Omental fat pad (tissue), 4 donors: ENCODE measurements at places on chromosomes 13 and 19.

DNA sequence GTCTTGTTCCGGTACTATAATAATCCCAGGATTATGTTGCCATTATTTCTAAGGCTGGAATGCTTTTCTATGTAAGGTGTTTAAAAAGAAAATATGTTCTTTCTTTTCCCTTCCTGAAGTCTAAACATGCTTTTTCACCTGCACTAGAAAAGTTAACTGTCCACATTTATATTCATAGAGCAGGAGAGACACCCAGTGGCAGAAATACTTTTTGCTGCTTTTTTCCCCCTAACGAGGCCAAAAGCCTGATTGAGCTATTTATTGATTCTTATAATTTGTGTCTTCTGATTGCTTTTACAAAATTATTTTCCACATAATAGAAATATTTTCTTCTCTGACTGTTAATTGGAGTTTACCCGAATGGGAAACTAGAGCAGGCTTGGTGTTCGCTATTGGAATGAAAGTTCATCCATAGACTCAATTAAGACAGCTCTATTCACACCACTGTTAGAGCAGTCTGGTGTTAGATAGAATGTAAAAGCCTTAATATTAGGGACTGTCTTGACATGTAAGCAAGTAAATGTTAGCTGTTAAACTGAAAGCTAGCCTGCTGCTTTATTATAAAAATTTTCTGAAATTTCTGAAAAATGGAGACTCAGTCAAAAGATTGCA is 15.8 kb downstream of the GPR180 start:
- DNase-seq = no peak

DNA sequence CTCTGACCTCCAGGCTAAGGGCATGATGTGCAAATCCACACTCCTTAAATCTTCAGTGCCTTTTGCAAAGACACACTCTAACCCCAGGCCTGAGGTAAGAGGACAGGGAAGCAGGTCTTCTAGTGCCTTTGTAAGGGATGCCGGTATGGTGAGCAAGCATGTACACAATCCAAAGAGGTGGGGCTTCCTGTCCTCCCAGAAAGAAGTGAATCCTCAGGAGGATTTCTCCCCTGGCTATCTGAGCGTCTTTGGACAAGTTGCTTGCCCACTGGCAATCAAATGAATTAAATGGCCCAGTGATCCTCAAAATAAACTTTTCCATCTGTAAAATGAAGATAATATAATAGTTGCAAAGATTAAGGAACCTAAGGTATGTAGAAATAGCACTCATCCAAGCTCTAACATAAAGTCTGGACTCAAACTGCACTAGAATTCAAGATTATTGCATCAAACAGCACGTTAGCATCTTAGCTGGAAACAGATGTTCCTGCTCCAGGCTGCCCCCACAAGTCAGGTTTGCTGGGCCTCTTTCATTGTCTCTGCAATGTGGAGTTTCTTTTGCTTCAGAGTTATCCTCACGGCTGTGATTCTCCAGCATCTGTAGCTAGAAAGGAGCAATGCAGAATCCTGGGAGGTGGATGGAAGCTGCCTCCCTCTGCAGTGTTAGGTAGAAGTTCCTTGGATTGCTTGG is 249.6 kb downstream of the TSHZ3 start:
- DNase-seq = no peak

DNA sequence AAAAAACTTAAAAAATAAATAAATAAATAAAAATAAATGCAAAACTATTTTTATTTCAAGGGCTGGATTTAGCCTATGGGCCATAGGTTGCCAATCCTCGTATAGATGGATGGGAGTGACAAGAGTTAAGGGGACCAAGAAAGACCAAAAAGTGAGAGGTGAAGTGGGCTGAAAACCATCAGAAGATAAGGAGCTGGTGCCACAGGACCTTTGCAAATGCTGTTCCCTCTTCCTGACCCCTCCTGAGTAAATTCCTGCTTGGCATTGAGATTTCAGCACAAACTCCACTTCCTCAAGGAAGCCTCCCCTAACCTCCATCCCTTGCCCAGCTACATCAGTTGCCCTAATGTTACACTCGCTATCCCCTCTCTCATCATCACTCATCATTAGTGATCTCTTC is 11.0 kb downstream of the OR1I1 start:
- DNase-seq = no peak

DNA sequence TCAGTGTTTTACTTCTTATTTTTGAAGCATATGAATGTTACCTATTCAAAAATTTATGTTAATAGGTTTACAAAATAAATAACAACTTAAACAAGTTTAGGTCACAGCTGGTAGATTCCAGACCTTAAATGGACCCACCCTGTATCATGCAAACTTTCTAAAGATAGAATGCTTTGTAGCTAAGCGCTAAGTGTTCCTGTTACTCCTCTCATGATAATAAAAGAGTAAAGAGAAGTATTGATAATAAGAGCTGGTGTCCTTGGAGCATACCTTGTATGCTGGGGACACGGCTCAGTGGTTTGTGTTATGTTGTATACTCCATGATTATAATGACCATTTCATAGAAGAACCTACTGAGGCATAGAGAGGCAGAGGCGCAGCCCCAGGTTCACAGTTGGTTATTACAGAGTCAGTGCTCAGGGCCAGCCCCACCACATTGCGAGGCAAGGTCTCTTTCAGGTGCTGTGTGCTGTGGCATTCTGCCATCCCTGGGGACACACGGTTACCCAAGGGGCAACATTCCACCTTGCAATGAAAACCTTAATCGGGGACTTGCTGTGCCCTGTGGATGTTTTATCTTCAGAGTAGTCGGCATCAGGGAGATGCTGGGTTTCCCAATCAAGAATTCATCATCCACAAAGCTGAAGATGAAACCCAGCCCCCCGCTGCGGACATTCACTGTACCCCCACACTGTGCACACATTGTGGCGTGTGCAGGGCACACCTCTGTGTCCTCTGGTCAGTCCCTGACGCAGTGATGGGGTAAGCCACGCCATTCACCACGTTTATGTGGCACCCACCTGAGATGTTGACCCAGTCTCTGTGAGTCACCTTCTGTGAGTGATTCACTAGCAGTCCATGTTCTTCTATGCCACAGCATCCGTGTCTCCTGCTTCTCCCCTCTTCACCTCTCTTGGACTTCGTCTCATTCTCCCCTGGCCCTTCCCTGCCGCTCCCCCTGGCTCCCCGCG is 186.7 kb downstream of the COL4A1 start:
- DNase-seq = no peak

- no peak for DNase-seq
These were observed 29.1 kb downstream of the CERS4 start for GRCh38 chr19:8238251-8238650.

- DNase-seq = no peak
These were observed 18.0 kb downstream of the ZNF574 start for GRCh38 chr19:42093926-42094325.

DNA sequence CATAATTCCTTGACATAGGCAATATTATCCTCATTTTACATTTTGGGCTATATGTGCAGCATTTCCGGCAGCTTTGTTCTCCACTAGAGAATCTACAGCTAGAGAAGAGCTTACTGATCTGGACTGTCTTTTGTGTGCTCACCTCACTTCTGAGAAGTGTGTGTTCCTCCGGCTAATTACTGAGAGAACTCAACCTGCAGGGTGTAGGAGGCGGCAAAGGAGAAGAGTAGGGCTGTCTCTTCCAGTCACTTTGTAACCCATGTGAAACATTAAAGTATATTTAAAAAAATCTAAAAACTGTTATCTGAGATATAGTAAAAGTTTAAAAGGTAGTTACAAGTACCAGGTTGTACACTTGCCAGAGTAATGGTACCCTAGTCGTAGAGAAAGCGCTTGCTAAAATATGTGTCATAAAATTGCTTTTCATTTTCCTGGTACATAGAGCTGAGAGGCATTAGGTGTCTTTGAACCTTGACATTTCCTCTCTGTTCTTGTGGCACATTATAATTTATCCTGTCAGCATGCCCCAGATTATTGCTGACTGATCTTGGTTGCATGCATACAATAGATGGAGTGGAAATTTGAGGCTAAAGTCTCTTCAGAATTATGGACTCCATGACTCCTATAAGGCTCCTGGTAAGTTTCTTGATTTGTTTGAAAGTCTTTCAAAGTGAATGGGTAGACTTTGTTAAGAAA is 381.9 kb downstream of the LMO7 start:
- DNase-seq = no peak

GRCh38 chr19:19215792-19216191 is 4.0 kb downstream of the NCAN start:
- DNase-seq = no peak

DNA sequence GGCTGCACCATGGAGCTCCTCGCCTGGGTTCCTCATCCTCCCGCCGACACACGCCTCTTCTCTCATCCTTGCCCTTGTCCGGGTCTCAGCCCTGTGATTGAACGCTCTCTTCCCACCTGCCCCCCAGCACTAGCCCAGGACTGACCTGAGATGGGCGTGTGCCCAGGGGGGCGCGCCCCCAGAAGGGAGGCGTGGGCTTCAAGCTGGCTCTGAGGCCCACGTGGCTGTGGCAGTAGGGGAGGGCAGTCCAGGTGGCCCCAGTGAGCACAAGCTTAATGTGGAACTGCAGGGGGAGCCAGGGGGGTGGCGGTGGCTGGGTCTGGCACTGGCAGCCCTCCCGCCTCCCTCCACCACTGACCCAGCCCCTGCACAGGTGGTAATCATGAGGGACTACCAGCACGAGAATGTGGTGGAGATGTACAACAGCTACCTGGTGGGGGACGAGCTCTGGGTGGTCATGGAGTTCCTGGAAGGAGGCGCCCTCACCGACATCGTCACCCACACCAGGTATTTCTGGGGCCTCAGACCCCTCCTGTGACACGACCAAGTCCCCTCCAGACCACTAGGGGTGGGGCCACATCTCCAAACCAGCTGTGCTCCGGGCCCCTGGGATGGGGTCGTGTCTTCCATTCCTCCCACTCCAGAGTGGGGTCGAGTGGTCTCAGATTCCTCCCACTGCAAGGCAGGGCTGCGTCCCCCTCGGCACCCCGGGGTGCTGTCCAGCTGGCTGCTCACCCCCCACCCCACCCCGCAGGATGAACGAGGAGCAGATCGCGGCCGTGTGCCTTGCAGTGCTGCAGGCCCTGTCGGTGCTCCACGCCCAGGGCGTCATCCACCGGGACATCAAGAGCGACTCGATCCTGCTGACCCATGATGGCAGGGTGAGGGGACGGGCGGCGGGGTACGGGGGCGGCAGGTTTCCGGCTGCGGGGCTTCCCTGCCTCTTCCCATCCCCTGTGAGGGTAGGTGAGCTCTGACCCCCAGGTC is 21.9 kb upstream of the NCCRP1 start:
- DNase-seq = no peak

DNA sequence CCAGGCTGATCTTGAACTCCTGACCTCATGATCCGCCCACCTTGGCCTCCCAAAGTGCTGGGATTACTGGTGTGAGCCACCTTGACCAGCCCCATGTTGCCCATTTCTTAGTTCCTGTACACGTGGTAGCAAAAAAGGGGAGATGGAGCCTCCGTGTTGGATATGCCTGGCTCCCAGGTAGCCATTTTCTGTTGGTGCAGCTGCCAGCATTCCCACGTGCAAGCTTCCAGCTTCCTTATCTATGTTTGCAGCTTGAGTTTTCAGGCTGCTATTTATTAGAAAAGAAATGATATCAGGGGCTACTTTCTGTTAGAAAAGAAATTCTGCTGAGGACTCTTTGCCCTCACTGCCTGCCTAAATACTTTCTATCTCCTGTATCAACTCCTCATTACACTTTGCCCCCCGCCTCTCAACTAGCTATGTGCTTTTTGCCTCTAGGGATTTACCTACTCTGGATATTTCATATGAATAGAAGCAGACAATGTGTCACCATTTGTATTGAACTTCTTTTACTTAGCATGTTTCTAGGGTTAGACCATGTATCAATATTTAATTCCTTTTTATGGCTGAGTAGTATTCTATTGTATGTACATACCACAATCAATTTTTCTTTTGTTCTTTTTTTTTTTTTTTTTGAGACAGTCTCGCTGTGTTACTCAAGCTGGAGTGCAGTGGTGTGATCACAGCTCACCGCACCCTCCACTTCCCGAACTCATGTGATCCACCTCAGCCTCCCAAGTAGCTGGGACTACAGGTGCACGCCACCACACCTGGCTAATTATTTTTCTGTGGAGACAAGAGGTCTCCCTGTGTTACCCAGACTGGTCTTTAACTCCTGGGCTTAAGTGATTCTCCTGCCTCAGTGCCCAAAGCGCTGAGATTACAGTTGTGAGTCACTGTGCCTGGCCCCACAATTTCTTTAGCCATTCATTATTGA is 3.4 kb upstream of the TMED1 start:
- DNase-seq = no peak

DNA sequence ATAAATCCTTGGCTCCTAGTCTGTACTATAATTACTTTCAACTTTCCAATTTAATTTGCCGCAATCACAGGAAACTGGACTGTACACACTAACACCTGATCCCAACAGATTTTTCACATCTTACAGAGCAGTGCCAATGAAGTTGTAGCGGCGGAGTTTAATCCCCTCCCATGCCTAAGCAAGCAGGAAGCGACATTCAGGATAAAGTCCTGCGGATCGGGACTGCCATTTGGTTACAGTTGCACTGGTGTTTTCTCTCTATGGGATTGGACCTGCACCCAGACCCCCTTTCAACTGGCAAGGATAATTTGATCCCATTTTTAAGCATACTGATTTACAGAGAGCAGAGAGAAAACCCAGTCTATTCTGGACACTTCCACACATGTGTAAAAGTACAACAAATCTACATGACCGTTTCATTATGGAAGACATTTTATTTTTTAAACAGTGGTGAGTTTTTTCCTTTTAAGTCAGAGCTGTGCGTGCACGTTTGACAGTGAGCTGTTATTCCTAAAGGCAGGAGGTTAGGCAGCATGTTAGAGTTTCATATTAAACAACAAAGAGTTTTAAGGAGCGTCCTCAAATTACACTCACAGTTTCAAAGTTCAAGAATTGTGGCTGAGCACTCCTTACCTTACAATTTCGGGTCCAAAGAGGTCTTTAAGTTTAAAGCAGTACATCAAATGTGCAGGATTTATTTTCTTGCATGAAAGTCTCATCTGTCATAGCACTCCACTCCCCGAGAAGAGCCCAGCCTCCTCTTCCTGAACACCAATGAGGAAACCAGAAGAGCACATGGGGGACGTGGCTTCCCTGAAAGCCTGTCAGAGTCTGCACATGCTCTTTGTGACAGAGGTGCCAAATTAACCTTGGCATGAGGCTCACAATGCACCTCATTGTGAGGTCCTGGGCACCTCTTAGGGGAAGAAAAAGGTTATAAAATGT is 141.6 kb upstream of the RFC3 start:
- no peak for DNase-seq

DNA sequence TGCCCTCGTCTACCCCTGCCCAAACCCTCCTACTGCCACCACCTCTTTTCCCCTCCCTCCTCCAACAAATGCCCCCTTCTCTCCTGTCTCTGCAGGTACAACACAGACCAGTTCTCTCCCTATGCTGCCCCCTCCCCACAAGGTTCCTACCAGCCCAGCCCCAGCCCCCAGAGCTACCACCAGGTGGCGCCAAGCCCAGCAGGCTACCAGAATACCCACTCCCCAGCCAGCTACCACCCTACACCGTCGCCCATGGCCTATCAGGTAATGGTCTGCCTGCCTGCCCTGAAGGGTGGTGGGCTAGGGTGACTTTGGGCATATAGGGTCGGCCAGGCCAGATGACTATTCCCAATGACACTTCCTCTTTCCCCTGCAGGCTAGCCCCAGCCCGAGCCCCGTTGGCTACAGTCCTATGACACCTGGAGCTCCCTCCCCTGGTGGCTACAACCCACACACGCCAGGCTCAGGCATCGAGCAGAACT is 6.5 kb upstream of the TIMM50 start:
- peak; percentile 62 for DNase-seq
